ENCODE measurements at places on chromosomes 6 and 20.
A peak's percentile ranks its signal among the peaks of the same experiment; 100 is the strongest.

- DNase-seq = no peak
These were observed 88.7 kb upstream of the RNF24 start for GRCh38 chr20:4104045-4104444.

- no peak for DNase-seq
These were observed at the start of gene OCSTAMP for GRCh38 chr20:46550461-46550860. TSS of gene OCSTAMP (minus strand) at chr20:46550654. CDS start at chr20:46550560, 94 bp downstream.

DNA sequence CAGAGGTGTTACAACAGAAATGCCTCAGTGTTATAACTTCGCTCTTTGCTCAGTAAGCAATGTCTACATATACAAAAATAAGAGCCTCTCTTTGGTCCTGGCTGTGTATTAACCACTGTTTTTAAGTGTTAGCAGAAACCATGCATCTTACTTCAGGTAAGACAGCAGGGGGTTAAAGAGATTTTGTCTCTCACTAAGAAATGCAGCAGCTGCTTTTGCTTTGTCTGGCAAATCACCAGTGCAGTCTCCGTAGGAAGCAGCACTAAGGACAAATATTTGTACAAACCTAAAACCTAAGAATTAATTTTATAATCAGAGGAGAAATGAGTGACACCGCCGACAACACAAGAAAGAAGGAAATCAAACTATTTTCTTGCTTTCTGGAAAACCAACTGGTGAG is 758 bp downstream of the SMIM28 start:
- DNase-seq = no peak

DNA sequence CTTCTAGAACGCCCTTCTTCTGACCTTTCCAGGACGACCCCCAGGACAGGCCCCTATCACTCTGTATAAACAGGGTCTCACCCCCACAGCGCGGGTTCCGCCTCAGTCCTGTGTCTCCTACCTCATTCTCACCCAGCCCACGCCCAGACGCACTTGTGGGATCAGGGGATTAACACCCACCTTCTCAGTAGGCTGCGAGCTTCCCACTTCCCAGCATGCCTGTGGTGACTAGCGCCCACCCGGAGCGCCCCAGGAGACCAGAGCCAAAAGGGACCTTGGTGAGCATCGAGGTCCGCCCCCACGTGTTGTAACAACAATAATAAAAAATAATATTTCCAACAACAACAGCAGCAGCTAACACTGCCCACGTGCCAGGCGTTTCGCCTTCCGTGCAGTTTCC is 40.9 kb upstream of the NOL4L start:
- no peak for DNase-seq

DNA sequence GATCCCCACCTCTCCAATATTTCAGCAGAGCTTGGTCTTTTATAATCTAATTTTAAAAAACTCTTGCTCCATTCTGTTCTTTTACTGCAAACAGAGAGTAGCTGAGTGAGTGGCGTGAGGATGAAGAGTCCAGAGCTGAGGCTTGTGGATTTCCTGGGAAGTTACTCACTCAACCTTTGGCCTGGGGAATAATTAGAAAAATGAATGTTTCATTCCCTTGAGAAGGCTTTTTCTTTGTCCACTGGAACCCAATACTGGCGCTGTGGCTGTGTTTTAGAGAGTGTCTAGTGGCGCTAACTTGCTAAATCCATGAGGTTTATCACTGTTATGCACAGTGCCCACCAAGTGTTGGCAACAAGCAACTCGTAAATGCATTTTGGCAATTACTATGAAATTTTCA is 251.5 kb downstream of the HIVEP2 start:
- no peak for DNase-seq

DNA sequence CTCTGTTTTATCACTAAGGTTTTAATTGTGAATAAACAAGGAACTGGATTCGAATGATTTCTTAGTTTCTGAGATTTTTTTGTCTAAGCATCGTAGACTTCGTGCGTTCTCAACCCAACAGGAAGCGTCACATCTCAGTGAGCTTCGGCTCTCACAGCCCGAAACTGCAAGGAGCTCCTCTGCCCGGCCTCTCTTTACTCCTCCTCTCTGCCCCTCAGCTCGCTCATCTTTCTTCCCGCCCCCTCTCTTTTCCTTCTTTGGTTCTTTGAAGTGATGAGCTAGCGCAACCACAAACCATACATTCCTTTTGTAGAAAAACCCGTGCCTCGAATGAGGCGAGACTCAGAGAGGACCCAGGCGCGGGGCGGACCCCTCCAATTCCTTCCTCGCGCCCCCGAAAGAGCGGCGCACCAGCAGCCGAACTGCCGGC is 480 bp upstream of the NT5E start:
- no peak for DNase-seq

- DNase-seq = no peak
These were observed 113.5 kb upstream of the PHACTR1 start for GRCh38 chr6:12602951-12603672.

DNA sequence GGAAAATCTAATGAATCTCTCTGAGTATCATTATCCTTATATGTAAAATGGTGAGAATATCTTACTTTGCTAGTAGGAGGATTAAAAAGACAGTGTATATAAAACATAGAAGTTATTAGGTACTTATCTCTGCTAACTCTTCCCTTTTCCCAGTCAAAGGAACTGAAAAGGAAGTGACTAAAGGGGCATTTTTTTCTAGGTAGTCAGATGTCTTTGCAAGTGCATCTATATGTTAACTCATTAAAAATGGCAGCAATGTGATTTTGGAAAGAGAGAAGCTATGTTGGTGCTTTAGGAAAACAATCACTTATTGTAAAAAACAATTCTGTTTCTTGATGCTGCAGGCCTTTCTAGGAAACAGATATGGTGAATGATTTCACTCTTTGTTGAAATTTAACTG is 180.9 kb downstream of the SAMD5 start:
- DNase-seq = no peak

DNA sequence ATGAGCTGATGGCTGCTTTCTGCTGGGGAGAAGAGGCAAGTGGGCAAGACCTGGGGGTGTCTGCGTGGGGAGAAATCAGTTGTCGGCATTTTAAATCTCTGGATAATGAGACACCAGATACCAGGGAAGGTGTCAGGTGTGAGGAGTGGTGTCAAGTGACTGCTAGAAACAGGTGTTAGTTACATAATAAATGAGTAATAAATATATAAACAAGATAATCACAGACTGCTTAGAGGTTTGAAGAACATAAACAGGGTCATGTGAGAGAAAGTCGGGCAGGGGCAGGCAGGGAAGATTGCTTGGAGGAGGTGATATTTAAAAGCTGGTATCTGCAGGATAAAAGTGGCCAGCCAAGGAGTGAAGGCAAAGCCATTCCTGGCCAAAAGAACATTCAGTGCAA is 87.2 kb upstream of the RIN2 start:
- DNase-seq = peak; percentile 60

Data from NCI-H2171 (cell line).